ENCODE measurements at places on chromosomes 12 and 14.

DNA sequence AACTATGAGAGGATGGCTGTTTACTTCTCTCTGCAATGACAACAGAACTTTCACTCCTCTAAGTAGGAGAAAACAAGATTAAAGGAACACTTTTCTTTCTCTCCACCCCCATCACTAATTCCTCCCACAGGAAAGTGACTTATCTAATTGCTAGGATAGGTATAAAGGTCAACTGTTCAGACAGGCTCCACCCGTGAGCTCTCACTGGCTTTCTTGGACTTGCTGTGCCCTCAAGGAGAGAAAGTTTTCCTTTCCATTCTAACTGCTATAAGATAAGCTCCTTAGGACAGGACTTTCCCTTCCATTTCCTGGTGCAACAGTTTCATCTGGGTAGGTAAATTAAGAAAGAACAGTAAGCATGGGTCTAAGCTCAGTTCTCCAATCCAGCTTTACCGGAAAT, 4.8 kb downstream of the SLC41A2 start:
- DNase-seq, result no peak

DNA sequence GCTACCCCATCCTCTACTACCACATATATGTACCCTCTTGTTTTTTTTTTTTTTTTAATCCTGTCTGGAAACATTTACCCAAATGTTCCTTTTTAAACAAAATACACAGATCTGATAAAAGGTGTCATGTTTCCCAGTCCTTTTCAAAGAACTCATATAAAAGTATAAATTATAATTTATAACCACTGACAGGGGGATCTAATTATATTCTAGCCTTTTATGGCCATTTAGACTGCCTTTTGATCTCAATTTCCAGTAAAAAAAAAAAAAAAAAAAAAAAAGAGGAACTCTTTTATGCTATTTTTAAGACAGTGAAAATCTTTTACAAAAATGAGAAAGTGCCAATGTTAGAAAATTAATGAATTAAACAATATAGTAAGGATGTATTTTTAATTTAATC, 65.0 kb downstream of the NAV3 start:
- DNase-seq, result no peak

- no peak for DNase-seq
Observed at GRCh38 chr14:99602054-99602787, 1.8 kb downstream of the CCDC85C start.

DNA sequence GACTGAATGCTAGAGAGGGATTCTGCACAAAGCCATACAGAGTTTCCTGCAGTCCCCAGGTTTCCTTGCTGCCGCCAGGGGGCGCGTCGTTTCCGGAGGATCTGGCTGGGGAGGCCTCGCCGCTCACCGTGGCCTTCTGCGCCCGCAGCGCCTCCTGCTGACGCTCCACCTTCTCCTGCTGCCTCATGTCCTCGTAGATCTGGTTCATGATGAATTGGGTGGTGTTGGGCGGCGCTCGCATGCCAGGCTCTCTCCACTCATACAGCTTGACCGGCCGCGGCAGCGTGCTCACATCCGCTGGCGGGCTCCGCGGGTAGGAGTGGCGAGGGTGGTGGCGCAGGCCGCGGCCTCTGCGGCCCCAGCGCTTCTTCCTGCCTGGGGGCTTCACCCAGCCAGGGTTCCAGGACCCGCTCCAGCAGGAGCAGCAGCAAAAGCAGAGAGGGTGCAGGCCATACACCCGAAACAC, 987 bp downstream of the CCER1 start:
- no peak for DNase-seq

- DNase-seq, result no peak
Observed at GRCh38 chr14:96202441-96203094, 2.1 kb upstream of the BDKRB2 start.

- DNase-seq, result no peak
Observed at GRCh38 chr12:13442457-13442856, 245.9 kb downstream of the EMP1 start.

Measured in CD4-positive, alpha-beta T cell treated with Interleukin-12 subunit alpha and Interleukin-12 subunit beta, for 1 hour (primary cell).